Hematopoietic multipotent progenitor cell treated with erythropoietin and hydrocortisone succinate and interleukin-3 and kit ligand, for 8 days (in vitro differentiated cells): ENCODE measurements at places on chromosomes 12 and 14.
A peak's percentile ranks its signal among the peaks of the same experiment; 100 is the strongest.

DNA sequence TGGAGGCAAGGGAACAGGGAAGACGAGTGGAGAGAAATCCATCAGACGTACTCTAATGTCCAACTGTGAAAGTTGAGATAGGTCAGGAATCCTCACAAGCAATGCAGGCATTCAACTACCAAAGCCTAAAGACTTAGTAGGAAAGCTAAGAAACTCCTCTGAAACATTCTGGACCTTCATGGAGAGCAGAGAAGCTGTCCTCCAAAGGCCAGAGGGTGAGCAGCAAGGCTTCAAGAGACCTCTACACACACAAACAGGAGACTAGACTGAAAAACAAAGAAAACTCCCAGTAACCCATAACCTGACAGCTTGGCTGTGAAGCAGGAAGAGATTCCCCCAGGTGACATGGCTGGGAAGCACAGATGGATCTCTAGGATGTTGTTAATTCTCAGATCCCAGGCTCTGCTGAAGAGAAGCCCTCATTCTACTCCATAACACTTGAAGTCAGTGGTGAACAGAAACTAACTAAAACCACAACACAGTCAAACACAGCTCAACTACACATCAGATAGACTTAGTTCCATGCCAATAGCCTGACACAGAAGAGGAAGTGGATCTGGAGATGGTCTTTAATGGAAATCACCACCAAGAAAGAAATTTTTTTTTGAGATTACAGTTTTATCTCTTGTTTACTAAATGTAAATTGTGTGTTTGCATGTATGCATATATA lies 23.2 kb upstream of the LYZ start:
- DNase-seq = peak; percentile 25

DNA sequence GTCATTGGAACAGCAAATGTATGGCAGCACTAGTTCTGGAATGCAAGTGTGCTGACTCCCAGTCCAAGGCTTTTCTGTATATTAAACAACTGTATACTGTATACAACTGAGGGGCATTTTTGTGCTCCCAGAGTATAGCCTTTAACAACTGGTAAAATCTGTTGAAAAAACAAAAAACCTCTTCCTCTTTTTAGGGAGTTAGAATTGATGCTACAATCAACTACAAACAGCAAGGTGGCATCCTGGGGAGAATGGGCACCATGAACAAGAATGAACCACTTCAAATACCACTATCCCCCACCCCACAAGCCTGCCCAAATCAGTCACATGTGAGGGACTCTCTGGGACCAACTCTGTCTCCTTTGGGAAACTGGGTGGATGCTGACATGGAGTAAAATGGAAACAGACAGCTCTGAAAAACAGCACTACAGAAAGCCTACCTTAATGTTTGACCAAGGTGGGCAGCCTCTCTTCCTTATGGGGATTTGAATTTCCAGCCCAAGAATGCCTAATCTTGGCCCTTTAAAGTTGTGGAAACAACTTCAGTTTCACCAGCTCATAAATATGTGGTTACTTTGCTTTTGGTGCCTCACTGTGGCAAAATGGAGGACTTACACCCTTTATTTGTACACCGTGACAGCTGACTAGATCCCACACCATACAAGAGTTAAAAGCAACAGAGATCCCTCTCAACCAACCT lies 7.5 kb downstream of the VTI1B start:
- DNase-seq = peak; percentile 79

GRCh38 chr12:18907127-18907526 lies 169.2 kb downstream of the CAPZA3 start:
- no peak for DNase-seq

GRCh38 chr12:22248121-22248520 lies 86.4 kb downstream of the ST8SIA1 start:
- DNase-seq = no peak

- no peak for DNase-seq
Observed at GRCh38 chr14:21558703-21559170, 21.1 kb downstream of the OR10G3 start.

DNA sequence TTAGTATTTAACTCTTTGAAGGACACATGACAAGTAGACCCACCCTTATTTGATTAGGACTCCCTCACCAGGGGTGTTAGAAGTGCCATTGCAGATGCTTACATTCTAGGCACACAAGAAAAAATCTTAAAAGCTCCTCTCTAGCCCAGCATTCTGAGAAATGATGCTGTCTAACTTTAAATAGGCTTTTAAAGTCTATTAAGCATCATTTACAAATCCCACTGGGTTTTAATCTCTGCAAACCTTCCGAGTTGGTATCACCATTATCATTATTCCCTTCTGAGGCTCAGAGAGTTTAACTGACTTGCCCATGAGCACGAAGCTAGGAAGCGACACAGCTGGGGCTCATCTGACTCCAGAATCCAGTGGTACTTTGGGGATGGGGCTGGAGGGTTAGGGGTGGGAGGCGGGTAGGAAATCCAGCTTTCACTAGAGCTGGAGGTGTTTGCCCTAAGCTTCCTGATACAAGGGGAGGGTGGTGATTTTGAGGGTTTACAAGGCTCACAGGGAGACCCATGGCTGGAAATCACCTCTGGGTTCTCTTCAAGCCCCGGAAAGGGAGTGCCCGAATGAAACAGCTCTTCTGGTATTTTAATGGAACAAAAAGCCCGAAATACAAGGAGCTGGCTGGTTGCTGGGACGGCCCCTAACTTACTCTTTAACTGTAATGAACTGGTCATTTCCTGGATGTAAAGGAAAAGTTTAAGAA lies 109.2 kb upstream of the FUT8 start:
- DNase-seq = no peak

- peak; percentile 56 for DNase-seq
Observed at GRCh38 chr14:89617481-89618329, 200.7 kb upstream of the FOXN3 start.

GRCh38 chr14:23056956-23057756 lies at the start of gene CDH24:
CDH24 (minus strand) TSS chr14:23057520; CDS start chr14:23055733, 1,787 bp downstream.
- peak; percentile 71 for DNase-seq

DNA sequence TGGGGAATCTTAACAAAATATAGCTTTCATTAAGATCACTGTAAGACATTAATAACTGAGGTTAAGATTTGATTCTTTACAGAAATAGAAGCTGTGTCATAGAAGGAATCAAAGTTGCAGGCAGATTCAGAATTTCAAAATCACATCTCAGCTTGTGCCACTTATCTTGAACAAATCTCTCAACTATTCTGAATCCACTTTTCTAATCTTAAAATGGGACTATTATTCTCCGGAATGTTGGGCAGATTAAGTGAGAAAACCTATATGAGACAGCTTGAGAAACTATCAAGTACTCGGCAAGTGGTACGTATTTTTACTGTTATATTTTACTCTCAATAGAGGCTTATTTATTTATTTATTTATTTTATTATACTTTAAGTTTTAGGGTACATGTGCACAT lies 28.4 kb downstream of the PZP start:
- DNase-seq = no peak

DNA sequence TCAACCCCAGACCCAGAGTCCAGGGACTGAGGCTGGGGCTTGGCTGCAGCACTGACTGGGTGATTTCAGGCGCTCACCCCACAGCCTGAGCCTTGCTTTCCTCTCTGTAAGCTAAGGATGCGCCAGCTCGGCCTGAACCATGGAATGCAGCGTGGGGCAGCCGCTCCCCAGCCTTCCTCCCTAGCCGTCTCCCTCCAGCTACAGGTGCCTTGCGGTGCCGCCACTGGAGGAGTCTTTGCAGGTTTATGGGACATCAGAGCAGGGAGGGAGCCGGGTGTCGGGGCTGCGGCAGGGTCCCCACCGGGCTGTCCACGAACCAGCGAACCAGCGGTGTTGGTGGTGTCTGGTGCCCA lies 19.4 kb downstream of the PPP2R5C start:
- no peak for DNase-seq

DNA sequence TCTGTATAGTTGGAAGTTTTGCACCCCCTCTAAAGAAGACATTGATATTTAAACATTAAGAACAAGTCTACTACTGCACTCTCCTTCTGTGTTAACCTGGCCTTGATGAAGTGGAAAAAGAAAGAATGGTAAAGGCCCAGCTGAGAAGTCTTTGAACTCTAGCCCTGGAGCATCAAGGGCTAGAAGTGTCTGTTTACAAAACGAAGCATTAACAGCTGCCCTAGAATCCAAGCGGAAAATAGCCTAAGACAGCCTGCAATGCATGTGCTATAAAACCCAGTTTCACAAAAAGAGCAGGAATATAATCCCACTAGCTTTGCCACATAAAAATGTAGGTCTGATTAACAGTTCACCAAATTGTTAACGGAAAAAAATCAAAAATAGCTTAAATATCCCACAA lies 60.5 kb downstream of the NUMB start:
- DNase-seq = no peak

DNA sequence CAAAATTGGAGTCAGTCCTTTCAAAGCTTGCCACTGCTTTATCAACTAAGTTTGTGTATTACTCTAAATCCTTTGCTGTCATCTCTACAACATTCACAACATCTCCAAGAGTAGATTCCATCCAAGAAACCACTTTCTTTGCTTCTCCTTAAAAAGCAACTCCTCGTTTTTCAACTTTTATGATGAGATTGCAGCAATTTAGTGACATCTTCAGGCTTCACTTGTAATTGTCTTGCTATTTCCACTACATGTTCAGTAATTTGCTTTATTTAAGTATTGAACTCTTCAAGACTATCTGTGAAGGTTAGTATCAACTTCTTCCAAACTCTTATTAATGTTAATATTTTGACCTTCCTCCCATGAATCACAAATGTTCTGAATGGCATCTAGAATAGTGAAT lies 747.9 kb downstream of the TMTC2 start:
- DNase-seq = no peak

DNA sequence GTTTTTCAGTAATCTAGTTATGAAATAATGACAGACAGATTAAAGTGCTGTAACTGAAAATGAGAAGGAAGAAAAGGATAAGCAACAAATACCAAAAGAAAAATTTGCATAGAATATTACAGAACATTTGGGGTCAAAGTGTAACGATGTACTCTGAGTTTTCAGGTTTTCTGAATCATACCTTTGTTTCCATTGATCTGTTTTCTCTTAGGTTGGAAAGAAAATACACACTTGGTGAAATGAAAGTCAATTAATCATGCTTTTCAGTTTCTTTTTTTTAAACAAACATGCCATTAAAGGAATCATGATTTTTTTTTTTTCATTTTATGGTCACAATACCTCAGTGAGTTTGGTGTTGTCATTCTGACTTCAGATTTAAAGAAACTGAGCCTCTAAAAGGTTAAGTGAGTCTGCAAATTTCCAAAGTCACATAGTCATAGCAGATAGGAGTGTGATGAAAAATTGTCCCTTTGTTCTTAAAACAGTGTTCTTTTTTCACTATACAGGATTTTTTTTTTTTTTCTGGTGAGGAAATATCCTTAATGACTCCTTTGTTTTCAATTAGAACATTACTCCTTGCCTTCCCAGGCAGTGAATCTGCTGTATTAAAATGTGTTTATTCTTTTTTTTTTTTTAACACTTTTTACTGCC lies 35.9 kb upstream of the PZP start:
- no peak for DNase-seq

DNA sequence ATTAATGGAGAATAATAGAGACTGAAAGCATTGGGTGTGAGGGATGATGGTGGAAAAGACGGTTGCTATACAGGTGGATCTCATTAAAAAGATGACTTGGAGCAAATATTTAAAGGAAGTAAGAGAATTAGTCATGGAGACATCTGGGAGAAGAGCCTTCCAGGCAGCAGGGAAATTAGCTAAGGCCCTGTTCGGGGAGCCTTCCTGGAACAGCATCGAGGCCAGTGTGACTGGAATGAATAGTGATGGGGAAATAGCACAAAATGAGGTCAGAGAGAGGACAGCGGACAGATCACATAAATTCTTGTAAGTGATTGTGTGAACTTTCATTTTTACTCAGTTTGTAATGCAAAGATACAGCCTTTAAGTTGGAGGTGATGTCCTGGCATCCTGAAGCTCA lies 842.3 kb downstream of the SLC6A15 start:
- no peak for DNase-seq

GRCh38 chr14:60856111-60856510 lies 121.5 kb downstream of the MNAT1 start:
- DNase-seq = no peak

DNA sequence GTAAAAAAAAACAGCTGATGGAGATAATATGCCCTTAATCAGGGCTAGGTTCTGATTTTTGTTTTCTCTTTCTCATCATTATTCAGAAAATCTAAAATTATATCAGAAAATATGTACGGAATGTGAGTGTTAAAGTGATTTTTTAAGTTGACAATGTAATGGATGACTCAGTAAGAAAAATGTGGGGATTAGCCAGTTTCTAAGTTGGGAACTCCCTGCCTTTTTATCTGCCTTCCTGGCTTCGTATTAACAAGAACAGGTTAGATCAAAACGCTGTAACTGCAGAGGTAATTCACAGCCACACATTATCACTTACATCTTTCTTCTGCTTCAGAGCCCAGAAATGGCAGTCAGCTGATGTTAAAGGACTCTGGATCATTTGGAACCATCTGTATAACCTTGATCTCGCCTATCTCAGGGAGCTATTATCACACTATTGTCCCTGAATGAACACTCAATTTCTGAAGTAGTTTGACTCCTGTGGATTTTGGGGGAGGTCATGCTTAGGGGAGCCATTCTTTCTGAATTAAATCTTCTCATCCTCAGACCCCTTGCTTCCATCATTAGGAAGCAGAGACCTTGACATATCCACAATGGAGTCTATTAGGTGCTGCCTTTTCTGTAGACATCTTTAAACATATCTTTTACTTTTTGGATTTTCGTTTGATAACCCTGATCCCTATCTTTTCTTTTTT lies 135.7 kb upstream of the SLC16A7 start:
- DNase-seq = no peak

GRCh38 chr14:90617961-90618360 lies 198.3 kb downstream of the TTC7B start:
- DNase-seq = no peak

DNA sequence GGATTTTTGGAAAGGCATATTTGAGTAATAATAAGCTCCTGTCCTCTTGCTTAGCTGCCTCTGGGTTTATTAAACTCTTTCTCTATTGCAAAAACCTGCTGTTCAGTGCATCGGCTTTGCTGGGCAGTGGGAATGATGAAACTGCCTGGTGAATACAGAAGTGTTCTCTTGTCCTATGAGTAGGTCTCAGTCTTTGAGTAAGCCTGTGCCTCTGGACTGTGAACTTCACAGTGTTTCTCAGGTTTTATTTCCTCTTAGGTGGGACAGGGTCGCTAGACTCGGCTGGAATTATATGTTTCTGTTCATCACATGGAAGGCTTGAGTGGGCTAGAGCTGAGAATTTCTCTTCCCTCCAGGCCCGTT lies 46.4 kb downstream of the CRADD start:
- no peak for DNase-seq

GRCh38 chr14:102320671-102321455 lies 1.3 kb downstream of the ZNF839 start:
- DNase-seq = peak; percentile 6

- DNase-seq = no peak
Observed at GRCh38 chr12:113154351-113154973, 4.9 kb downstream of the CFAP73 start.

- peak; percentile 86 for DNase-seq
Observed at GRCh38 chr14:55103005-55103640, 25.9 kb upstream of the LGALS3 start.
